CD4-positive, CD25-positive, alpha-beta regulatory T cell (primary cell): ENCODE measurements at places on chromosomes 5 and 9. TPM values are rescaled to one million over a fixed set of nuclear protein-coding genes. Genes with fewer than 3 reads are reported as not detected.

SNX24 gene
- total RNA-seq = 14.2 TPM

DNA sequence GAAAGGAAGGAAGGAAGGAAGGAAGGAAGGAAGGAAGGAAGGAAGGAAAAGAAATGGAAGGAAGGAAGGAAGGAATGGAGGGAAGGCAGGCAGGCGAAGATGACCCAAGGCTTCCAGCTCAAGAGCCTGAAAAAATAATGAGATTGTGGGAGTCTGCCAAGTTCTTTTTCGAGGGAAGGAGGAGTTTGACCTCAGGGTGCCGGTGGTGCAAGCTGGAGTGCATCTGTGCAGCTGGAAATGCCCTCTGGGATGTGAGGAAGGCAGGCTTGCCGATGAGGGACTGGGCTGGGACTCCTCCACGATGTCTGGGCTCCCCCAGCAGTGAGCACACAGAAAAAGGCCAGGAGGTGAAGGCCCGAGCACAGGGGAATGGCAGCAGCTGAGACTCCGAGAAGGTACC is 154.9 kb upstream of the DAPK1 start:
- no peaks in the 10 kb centered on the region for H3K4me1 ChIP-seq
- DNase-seq = no peak
- no peaks in the 10 kb centered on the region for H3K36me3 ChIP-seq
- no peak overlapping the region for H3K4me3 ChIP-seq
- no peak overlapping the region for H3K27ac ChIP-seq

GRCh38 chr5:34868791-34869190 is 29.8 kb downstream of the TTC23L start:
- no peaks in the 10 kb centered on the region for H3K36me3 ChIP-seq
- H3K4me3 ChIP-seq = no peak overlapping the region
- H3K27ac ChIP-seq = no peak overlapping the region
- DNase-seq = no peak
- H3K4me1 ChIP-seq = no peaks in the 10 kb centered on the region

PCDHB12 gene
- not detected for total RNA-seq

DNA sequence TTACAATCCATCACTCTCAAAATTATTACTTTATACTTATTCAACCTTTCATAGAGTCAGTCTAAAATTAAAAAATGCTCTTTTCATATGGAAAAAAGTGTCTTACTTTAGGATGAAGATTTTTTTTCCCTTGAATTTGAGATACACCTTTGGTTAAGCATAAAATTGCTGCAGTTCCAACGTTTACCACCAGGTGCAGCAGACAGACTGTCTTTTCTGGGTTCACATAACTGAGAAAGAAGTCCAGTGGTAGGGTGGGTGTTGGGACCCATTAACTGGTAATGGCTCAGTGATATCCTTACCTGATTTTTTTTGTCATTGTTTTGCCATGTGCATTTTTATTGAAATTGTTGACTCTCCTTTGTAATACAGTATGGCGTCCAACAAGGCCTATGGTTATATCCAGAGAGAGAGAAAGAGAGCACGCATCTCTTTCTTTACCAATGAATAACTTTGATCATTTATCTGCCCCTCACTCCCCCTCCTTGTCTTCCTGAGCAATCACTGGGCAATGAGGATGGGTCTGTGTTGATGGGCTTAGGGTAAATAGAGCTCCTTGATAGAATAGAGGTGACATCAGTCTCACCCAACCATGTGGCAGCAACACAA is 98.4 kb downstream of the FBXL7 start:
- DNase-seq = no peak
- no peaks in the 10 kb centered on the region for H3K4me1 ChIP-seq

DNA sequence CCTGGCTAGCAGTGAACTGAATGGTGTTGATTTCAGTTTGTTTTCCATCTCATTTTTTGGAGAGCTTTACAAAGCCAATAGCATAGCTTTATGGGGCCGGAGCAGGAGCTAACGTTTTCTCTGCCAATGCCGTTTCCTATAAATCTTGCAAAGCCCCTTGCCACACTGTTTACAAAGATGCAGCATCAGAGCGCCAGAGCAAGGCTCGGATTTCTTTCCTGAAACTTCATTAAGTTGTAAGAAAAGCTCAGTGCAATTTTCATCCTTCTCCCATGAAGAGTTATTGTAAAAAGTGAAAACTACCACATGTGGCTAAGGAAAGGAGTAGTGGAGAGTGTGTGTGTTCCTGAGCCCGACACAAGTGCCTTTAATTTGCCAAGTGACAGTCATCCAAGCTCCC is 178.2 kb upstream of the GDNF start:
- no peak overlapping the region for H3K27ac ChIP-seq
- H3K27me3 ChIP-seq = no peaks in the 10 kb centered on the region
- H3K4me3 ChIP-seq = no peak overlapping the region
- H3K4me1 ChIP-seq = no peaks in the 10 kb centered on the region

- H3K27ac ChIP-seq = no peak overlapping the region
- no peaks in the 10 kb centered on the region for H3K27me3 ChIP-seq
- DNase-seq = no peak
- no peaks in the 10 kb centered on the region for H3K36me3 ChIP-seq
- H3K4me1 ChIP-seq = no peaks in the 10 kb centered on the region
- no peak overlapping the region for H3K4me3 ChIP-seq
Measured at GRCh38 chr5:143923634-143924266, 111.8 kb downstream of the HMHB1 start.

DNA sequence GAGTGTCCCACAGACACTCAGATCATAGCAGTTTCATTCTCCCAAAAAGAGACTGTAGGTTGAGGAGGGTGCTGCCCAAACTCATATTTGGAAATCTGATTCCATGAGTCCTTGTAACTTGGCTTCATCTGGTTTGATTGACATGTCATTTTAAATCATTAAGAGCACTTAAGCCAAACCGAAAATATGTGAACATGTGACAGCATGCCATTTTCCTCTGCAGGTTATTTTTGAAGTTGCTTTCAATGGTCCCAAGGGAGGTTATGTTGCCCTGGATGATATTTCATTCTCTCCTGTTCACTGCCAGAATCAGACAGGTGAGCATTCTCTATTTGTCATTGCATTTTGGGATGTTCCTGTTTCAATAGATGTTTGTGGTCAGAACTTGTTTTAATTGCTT is 87.6 kb downstream of the MAMDC2 start:
- no peak for DNase-seq
- no peak overlapping the region for H3K4me3 ChIP-seq
- H3K4me1 ChIP-seq = no peaks in the 10 kb centered on the region
- no peaks in the 10 kb centered on the region for H3K36me3 ChIP-seq
- no peak overlapping the region for H3K27ac ChIP-seq

DNA sequence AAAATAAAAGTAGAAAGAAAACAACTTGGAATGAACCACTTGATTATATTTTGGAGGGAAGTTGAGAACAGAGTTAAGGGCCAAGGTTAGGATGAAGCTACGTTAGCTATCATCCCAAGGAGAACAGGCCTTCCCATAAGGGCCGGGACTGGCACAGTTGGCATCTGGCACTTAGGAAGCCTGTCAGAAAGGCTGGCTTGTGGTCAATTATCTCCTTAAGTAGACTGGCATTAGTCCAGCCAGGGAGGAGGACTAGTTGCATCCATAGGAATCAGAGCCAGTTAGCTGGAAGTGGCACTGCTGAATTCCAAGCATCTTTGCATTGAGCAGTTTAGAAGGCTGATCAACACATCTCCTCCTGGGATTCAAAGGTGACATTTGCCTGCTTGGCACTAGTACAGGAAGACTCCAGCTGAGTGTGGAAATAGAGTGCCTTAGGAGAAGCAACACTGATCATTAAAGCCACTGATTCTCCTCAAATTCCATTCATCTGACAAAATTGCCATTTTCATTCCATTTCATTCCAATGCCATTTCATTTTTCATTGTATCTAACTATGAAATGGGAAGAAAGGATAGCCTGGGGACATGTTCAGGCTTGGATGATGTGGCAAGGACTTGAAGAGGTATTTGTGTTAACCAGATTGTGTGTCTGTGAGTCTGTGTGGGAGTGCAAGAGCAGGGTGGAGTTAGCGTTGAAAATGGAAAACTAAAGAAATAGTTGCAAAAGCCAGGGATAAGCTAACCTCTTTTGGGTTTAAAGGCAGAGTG is 5.5 kb downstream of the FOXB2 start:
- H3K4me3 ChIP-seq = no peak overlapping the region
- peaks cover 10% of the 10 kb centered on the region for H3K4me1 ChIP-seq
- peaks cover 22% of the 10 kb centered on the region for H3K27me3 ChIP-seq

DNA sequence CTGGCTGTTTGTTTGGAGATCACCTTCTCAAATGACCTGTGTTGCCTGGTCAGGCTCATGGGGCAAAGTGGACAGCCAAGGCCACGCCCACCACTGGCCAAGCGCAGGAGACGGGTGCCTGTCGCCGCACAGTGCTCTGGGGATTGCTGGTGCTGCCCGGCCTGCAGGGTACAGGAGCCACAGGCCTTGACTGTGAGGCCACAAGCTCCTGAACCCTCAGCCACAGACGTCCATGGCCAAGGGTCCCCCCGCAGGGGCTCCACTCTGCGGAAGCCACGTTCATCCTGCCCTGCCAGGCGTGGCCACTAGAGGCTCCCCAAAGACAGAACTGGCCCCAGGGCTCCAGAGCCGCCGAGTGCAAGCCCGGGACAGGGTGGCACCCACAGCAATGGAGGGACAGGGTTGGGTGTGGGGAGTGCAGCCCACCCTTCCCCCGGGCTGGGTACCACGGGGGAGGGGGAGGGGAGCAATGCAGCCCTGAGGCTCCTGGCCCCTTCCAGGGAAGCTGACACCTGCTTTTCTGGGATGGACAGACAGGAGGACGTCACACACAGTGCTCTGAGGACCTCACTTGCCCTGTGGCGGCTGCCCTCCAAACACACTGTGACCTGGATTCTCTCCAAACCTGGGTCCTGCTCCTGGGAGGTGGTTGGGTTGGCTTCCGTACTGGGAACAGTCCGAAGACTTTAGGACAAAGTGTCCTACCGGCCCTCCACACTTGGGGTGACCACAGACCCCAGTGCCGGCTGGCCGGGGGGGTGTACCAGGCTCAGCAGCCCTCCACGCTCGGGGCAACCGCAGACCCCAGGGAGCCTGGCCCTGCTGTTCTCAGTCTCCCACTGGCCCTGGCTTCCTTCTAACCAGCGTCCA is 21.5 kb downstream of the TPPP start:
- H3K36me3 ChIP-seq = no peaks in the 10 kb centered on the region

DNA sequence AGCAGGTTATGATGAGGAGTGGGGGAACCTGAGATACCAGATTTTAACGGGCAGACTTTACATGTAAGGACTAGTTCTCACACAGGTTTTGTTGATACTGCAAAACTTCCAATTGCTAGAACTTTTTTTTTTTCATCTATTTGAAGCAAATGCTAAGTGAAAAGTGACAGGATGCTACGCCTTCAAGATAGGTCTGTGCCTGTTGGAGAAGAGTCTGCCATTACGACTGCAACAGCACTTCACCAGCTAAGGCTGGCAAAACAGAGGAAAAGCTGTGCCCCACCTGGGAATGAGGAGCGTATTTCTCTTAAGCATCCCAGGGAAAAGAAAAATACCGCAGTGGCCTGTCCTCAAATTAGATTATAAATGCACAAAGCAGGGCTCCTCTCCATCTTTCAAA is 102.0 kb upstream of the CDH6 start:
- H3K36me3 ChIP-seq = no peaks in the 10 kb centered on the region
- no peak for DNase-seq
- H3K27me3 ChIP-seq = no peaks in the 10 kb centered on the region
- H3K4me3 ChIP-seq = no peak overlapping the region
- no peak overlapping the region for H3K27ac ChIP-seq
- H3K4me1 ChIP-seq = no peaks in the 10 kb centered on the region
